Urinary bladder (tissue), 4 donors: ENCODE measurements at places on chromosomes 5 and 9.

DNA sequence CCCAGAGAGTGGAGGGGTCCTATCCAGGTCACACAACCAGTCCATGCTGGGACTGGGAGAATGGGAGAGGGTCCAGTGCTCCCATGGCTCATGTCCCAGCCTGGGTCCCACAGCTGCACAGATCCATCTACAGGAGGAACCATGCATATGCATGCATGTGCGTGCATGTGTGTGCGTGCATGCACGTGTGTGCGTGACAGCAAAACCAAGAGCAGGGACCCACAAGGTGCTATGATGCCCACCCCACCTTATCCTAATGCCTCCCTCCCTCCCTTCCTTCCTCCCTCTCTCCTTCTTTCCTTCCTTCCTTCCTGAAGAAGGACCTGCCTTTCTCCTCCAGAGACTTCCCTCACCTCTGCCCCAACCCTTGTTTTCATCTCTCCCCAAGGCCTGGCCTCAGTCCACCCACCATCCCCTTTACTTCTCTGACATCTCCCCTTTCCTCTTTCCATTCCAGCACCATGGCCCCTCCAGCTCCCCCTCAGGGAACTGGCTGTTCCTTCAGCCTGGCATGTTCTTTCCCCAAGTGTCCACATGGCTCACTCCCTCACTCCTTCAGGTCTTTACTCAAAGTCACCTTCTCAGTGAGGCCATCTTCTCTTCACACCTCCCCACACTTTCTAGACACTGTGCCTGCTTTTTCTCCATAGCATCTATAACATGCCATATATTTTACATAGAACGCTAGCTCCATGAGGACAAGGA lies 21.8 kb downstream of the AQP7 start:
- DNase-seq: no peak

DNA sequence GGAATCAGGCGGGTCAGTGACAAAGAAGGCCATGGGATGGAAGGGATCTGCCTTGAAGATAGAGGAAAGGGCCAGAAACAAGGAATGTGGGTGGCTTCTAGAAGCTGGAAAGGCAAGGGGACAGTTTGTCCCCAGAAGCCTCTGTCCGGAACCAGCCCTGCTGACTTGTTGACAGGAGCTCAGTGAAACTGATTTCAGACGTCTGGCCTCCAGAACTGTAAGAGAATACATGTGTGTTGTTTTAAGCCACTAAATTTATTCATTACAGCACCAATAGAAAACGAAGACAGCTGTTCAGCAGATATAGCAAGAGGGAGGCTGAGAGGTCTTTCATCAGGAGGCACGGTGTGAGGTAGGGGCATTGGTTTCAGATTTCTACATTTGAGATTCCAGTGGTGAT lies 422.5 kb downstream of the KDM4C start:
- DNase-seq: no peak

DNA sequence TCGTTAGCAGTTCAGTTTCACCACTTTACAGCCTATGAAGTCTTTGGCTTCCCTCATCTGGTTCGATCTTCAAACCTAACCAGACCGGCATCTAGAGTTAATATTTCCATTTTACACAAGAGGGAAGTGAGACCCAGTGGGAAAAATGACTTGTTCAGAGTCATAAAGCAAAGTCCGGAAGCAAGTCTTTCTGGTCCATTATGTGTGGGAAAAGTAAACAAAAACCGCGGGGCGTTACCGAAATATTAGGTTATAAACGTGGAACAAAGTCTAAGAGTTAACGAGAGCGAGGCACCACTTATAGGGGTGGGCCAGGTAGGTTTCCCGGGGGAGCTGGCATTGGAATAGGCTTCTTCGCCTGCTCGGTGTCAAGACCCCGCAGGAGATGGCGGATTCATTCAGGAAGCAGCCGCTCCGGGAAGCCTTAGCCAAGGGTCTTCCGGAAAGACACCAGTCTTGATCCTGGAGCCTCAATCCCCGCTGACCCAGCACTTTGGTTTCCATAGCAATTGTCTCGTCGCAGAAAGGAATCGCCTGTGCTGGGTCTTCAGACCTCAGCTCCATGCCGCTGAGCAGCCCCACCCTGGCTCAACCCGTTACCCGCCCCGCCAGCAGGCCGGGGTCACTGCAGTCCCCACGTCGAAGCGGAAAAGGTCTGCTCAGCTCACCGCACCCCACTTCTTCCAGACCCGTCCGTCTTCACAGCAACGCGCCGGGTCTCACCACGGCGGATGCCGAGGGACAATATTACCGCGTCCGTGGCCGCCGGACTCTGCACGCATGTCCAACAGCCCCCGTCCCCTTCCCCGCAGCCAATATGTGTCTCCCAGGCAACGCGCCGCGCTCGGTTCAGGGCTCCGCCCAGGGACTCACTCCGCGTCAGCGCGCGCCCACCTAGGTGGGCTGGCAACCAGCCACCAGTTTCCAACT lies at the start of gene C5orf52:
Gene C5orf52 (plus strand): TSS at position 872 of the 930 bp plus-strand sequence. CDS start 82 bp downstream, outside the sequence.
- DNase-seq: no peak

- DNase-seq: no peak
These were observed 22.4 kb downstream of the DDX31 start for GRCh38 chr9:132647355-132647754.

DNA sequence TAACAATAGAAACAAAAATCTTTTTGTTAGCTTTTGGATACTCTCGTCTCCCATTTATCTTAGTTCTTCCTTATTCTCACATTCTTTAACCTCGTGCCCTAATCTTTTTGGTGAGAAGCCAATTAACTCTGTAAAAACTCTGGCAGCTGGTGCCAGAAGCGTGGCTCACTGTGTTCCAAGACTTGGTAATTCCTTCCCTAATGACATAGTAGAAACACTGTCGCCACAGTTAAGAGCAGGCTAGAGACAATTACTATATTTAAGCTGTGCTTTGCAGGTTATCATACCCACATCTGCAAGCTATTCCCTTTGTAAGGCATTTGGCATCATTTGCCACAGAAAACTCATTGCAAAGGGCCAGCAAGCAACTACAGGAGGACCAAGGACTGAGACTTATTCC lies 160.9 kb upstream of the PIK3R1 start:
- DNase-seq: no peak

GRCh38 chr9:33044677-33045282 lies 19.7 kb downstream of the DNAJA1 start:
- DNase-seq: no peak

- DNase-seq: no peak
These were observed 228.1 kb downstream of the FANCC start for GRCh38 chr9:95089257-95090022.
